Activated CD8-positive, alpha-beta memory T cell treated with anti-CD3 and anti-CD28 coated beads, Interleukin-2, amount 10 ng/mL, durations not matched to agents 7 days and 5 days (primary cell): ENCODE measurements at places on chromosomes 7 and 10.
A peak's percentile ranks its signal among the peaks of the same experiment; 100 is the strongest.

- DNase-seq = no peak
These were observed 40.5 kb downstream of the TBATA start for GRCh38 chr10:70744617-70745143.

DNA sequence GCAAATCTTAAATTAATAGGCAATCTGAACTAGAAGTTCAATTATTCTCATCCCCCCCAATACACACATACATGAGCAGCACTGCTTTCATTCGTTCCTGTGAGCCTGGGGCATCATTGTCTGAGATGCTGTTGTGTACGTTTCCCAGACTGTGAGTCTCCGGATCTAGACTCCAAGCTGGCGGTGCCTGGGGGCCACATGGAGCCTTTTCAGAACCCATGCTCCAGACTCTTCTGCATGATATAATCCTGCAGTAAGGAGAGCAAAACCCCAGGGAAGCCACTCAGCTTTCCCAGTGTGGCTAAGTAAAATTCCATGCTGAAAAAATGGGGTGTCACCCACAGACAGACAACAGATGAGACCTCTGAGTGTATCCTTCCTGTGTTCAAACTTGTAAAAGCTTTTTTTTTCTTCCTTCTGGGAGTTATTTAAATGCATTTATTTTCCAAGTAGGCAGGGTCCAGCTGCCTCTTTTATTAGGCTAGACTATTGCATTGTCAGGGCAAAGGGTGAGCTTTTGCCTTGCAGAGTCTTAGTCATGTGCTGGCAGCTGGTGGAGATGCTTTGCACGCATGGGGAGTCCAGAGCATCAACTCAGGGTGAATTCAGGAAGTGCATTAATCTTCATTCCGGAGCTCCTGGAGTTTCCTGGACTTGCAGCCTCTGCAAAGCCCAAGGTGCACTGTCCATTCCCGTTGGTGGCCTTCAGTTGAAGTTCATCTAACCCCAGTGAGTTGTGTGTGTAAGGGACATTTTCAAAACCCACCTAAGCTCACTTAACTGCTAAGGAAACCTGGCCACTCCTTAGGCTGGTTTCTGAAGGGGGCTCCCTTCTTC lies 185.7 kb upstream of the ADO start:
- no peak for DNase-seq

GRCh38 chr10:14975672-14976273 lies 16.6 kb downstream of the MEIG1 start:
- DNase-seq = no peak

DNA sequence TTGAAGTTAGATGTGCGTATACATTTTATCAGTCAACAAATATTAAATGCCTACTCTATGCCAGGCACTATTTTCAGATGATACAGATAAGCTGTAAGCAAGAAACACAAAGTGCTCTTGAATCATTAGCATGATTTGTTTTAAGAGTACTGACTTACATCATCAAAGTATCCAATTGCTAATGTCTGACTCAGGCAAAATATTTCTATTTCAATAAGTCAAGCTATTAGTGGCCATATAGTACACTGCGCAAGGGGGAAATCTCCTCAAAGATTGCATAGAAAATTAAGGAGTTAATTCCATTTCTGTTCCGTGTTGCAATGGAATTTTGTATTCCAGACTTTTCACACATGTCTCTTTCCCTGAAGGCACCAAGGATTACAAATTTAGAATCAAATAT lies 46.1 kb upstream of the DNAJC1 start:
- no peak for DNase-seq

GRCh38 chr7:144470078-144470477 lies 66.6 kb upstream of the NOBOX start:
- no peak for DNase-seq

DNA sequence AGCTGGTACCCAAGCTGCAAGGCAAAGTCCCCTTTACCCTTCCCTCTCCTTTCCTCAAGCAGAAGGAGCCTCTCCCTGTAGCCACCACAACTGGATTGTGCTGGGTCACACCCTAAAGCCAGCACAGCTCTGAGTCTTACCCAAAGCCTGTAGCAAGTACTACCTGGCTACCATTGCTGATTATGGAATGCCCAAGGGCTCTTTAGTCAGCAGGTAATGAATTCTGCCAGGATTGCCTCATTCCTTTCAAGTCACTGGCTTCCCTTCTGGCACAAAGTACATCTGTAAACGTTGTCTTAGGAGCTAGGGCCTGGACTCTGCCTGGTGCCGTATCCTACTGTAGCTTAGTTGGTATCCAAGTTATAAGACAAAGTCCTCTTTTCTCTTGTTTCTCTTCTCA lies 52.0 kb downstream of the FAS start:
- DNase-seq = no peak

- peak; percentile 67 for DNase-seq
These were observed 198.2 kb downstream of the MLLT10 start for GRCh38 chr10:21732067-21732772.
